ENCODE measurements at places on chromosomes 4 and X.

DNA sequence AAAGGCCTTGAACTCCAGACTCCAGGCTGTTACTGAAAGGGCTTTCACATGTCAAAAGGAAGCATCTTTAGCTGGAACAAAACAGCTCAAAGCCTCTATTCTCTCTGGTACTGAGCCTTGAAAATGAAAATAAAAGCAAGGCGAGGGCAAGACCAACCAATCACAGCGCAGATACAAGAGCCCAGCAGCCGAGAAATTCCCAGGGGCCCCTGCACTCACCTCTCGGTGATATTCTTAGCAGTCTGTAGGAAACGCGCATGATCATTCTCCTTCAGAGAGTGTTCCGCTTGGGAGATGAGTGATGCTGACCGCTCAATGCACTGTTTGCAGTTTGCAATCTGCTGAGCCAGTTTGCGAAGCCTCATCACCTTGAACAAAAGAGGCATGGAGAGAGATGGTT, 138.1 kb downstream of the MID1 start:
- no peak for DNase-seq

GRCh38 chr4:33226133-33226532, 2506.0 kb downstream of the PCDH7 start:
- no peak for DNase-seq

- no peak for DNase-seq
Measured at GRCh38 chr4:84482564-84483563, 16.2 kb downstream of the NKX6-1 start.

- no peak for DNase-seq
Measured at GRCh38 chr4:15239866-15240265, 188.0 kb upstream of the C1QTNF7 start.

GRCh38 chrX:118736394-118737010, 9.1 kb downstream of the IL13RA1 start:
- DNase-seq: no peak

DNA sequence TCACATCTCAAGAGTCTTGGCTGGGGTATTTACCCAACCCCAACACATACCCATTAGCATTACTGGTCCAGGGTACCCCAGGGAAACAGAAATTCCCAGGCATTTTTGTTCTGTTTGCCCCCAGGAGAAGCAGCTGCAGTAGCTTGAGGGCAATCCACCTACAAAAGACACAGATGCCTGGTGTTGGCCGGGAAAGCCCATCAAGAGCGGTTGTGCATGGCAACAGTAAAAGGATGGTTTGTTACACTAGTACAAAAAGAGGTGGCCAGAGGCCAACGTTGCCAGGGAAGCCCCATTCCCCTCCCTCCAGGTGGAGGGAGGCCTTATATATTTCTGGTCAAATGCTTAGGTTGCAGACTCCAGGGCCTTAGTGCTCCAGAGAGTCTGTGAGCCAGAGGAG, 637.8 kb downstream of the BCOR start:
- no peak for DNase-seq

GRCh38 chrX:8971116-8971515, 62.8 kb downstream of the FAM9B start:
- no peak for DNase-seq

DNA sequence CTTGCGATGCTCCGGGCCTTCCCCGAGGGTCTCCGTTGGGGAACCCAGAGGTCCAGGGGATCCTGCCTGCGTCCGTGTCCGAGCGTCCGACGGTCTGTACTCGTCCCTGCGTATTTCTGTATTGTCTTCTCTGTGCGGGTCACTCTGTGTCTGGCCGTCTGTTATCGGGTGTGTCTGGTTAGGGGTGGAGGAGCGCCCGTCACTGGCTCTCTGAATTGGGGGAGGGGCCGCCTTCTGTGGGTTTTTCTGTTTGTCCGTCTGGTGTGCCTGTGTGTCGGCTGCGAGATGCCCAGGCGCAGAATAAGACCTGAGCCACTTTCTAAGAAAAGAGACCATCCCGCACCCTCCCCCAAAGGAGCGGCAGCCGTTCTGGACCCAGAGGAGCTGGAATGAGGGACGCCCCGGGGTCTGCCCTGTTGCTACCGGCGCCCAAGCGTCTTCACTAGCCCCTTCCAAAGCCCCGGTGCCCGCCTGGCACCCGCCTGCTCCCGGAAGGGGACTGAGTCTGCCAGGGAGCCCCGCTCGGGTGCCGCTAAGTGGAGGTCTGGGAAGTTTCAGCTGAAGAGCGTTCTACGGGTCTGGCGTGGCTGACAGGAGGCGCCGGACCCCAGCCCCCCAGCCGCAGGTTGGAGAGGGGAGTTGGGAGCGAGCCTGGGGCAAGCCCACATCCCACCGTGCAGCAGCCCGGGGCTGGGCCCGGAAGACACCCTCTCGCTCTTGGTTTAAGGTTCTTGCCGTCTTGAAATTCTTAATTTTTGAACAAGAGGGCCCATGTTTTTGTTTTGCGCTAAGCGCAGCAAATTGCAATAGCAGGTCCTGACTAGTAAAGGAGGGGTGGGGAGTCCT, 1.0 kb upstream of the OTOP1 start:
- DNase-seq: no peak

GRCh38 chrX:23592741-23593140, 74.6 kb upstream of the PRDX4 start:
- no peak for DNase-seq

DNA sequence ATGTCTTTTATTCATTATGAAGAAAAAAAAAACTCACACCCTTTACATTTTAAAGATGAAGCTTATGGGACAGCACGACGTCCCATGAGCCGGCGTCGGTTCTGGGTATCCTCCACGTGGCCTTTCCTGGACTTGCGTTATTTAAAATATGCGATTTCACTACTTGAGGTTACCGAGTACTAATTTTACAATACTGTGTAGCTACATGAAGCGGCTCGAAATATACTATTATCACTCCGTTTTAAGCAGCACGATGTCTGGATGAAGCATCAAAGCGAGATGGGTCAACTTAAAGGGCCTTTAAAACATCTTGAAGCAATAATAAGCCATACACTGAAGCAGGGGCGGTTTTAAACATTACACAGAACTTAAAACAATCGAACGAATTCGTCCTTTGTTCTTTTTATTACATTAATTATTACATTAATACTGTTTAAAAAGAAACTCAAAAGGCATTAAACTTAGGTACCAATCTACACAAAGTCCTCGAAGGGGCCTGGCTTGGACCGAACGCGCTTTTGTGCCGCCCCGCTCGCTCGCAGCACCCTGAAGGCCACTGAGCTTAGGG, 1.4 kb upstream of the KLF3 start:
- DNase-seq: no peak

DNA sequence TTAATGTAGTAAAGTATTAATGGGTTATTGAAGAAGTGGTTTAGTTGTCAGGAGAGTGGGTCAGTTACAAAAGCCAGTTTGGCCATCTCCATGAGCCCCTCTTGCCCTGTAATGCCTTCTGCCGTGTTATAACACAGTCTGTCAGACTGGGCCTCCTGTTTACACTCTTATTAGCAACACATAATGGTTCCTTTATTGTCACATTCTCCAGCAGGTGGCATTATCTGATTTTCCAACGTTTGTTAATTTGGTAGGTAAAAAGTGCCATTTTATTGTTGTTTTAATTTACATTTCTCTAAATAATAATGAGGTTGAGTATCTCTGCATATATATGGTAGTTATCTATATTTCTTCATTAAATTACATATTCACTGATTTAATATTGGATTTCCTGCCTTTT, 560.8 kb downstream of the FGF13 start:
- DNase-seq: no peak

All from activated CD8-positive, alpha-beta memory T cell treated with anti-CD3 and anti-CD28 coated beads for 48 hours (primary cell).